ENCODE measurements at places on chromosomes 11 and 22.

DNA sequence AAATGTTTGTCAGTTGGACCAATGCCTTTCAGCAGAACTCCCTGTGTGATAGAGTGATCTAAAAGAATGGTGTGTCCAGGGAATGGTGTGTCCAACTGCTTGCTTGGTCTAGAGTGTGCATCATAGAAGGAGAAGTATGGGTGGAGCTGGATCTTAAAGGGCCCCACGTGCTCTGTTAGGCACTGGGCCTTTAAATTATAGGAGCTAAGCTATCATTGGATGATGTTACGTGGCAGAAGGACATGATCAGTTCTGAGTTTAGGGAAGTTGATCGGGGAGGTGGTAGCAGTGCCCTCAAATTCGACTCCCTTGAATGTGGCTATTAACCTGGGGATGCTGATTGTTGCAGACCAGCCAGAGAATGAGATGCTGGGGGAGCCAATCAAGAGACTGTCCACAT is 16.4 kb downstream of the STX3 start:
- DNase-seq = no peak

DNA sequence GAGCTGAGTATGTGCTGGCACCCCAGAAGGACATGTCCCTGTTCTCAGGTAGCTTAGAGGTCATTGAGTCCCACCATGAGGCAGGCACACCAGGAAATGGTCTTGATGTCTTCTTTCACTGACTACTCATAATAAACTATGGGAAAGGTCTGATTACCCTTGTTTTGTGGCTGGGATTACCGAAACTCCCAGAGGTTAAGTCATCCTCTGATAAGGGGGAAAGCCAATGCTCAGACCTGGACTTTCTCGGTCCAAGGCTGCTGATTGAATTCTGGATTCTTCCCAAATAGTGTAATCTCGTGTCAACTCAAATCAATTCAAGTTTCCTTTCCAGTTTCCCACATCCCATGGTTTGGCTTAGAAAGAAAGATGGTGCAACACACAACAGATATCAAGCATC is 3.7 kb upstream of the CD44 start:
- no peak for DNase-seq

DNA sequence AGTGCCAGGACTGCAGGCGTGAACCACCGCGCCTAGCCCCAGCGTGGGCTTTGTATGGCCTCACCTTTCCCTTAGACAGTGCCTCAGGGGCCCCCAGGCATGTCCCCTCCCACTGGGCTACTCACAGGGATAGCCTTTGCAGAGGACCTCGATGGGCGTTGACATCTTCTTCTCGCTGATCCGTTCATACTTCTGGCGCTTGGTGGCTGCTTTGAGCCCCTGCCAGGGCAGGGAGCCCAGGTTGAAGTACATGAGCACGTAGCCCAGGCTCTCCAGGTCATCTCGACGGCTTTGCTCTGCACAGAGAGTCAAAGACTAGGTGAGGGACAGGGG is 17.5 kb downstream of the CSNK1E start:
- no peak for DNase-seq

DNA sequence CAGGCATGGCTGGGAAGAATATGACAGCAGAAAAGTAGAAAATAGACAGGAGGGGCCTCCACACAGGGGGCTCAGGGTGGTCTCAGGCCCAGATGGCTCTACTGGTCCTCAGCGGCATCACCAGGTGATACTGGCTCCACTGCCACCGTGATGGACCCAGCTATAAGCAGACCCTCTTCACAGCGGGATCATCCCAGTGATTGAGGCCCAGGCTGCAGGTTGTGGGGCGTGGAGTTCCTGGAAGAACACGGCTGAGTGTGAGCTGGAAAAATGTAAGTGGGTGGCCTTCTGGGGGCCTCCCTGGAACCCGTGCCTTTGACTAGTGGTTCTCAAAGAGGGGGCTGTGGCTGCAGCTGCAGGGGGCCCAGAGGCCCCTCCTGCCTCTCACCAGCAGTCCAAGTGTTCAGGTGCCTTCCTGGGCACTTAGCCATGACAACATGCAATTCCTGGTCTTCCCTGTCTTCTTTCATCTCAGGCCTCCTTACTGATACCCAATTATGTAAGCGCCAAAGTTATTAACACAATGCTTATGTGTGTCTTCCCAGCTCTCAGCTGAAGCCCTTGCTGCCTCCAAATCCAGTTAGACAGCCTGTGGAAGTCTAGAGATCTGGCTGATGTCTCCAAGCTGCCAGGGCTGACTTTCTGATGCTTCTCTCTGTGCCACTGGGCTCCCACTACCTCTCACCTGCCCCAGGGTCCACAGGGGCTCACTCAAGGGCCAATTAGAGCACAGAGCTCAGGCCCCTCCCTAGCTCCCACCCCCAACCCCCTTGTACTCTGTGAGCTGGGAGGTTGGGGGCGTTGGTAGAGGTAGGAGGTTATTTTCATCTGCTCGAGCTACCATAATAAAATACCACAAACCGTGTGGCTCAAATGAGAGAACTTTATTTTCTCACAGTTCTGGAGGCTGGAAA is 110.1 kb upstream of the LMO1 start:
- DNase-seq = no peak

- DNase-seq = peak; percentile 45
These were observed 7.1 kb downstream of the CD44 start for GRCh38 chr11:35146074-35146521.

- DNase-seq = peak; percentile 56
These were observed 35.6 kb upstream of the TPBGL start for GRCh38 chr11:75204685-75205563.

- no peak for DNase-seq
These were observed 2.2 kb downstream of the RFPL2 start for GRCh38 chr22:32202539-32203180.

Data from activated CD8-positive, alpha-beta memory T cell treated with anti-CD3 and anti-CD28 coated beads for 1 hour (primary cell).